NCI-H1092 treated with DMSO at 0.1 percent for 48 hours (cell line): ENCODE measurements at places on chromosomes 5 and 9.
A peak's percentile ranks its signal among the peaks of the same experiment; 100 is the strongest.

GRCh38 chr9:85055506-85056202, 386.1 kb downstream of the NTRK2 start:
- no peak for DNase-seq

- no peak for DNase-seq
Observed at GRCh38 chr5:375336-375920, 53.9 kb downstream of the AHRR start.

DNA sequence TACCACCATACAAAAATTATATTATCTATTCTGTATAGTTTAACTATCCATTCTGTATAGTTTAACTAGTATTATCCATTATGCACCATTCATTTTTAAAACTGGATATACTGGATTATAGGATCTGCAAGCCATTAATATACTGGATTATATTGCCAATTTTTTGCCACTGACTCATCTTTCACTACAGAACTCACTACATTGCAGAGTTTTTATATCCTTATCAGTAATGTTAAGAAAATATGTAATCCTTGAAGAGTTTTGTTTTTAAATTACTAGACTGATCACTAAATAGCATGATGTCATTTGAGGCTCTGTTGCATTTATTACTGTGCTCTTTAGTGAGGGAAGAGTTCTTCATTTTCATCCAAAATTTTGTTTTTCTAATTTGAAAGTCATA, 109.8 kb upstream of the SNX2 start:
- DNase-seq: no peak

DNA sequence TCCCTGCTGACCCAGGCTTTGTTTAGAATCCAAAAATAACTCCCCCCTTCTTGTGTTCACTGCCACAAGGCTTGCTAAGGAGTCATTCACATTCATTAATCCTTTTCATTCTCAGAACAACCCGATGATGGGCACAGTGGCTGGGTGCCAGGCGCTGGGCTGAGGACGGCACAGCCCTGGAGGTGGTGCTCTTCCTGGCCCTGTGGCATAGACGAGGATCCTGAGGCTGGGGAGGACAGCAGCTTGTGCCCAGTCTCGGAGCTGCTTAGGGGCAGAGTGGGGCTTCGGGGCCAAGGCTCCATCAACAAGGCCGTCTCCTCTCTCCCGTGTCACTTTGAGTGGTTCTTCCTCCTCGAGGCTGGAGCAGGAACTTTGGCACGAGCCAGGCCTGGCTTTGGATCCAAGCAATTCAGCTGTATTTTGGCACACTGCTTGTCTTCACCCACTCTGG, 166.7 kb downstream of the TTLL11 start:
- DNase-seq: peak; percentile 11

DNA sequence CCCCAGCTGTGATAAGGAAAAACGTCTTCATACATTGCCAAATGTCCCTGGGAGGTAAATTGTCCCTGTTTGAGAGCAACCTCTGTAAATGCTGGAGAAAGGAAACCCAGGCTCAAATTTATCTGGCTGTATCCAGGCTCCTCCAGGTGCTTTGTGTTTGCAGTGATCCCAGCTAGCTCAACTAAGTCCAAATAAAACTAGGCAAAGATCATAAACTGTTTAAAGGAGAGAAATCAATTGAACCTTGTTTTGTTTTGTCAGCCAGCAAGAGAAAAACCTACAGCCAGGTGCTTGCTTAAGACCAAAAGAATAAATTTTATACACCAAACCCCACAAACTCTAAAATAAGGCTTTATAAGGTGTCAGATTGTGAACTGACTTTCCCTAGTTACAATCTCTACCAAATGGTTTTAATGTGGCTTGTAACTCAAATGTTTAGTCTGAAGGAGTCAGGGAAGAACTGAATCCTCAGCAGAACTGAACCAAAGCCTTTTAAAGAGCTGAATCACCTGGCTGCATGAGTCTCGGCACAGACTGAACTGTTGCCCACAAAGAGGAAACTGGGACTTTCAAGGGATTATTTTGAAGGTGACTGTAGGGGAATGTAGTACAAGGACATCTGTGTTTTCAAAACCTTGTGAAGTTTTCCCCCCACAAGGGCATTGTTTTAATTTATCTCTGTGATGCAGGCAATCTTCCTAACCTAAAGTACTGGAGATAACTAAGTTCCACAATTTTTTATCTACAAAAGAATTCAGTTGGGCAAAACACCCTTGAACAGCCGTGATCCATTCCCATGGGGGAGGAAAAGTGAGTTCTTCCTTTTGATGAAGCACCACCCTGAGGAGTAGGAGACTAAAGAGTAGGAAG, 201.7 kb upstream of the TARS1 start:
- DNase-seq: no peak

- peak; percentile 22 for DNase-seq
Observed at GRCh38 chr5:10304932-10305331, 2.8 kb downstream of the CMBL start.

DNA sequence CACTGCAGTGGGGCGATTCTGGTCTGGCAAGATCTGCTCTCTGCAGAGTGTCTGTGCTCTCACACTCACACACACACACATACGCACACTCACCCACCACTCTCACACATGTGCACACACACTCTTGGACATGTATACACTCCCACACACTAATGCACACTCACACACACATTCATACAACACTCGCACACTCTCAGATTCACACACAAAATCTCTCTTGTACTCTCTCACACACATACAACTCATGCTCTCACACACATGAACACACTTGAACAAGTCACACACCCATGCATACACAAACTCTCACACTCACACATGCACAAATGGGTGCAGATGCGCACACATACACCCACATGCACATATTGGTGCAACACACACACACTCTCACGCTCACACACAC, 31.7 kb downstream of the TMEM174 start:
- no peak for DNase-seq

DNA sequence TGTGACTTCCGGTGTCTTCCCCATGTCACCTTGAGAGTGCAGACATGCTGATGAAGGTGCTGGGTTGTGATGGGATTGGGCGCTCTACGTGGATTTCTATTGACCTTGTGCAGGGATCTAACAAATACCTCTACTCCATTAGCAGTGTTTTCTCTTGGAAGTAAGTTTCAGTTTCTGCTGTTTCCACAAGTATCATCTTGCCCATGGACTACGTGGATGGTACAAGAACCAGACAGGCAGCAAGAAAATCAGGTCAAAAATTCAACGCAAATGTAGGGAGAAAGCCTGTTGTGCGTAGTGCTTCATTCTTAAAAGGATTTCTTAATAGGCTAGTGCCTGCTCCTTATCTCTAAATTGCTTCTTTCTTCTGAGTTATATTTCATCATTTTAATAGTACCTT, 60.8 kb downstream of the AOPEP start:
- DNase-seq: no peak

GRCh38 chr9:13144166-13144775, 135.2 kb downstream of the MPDZ start:
- peak; percentile 66 for DNase-seq

DNA sequence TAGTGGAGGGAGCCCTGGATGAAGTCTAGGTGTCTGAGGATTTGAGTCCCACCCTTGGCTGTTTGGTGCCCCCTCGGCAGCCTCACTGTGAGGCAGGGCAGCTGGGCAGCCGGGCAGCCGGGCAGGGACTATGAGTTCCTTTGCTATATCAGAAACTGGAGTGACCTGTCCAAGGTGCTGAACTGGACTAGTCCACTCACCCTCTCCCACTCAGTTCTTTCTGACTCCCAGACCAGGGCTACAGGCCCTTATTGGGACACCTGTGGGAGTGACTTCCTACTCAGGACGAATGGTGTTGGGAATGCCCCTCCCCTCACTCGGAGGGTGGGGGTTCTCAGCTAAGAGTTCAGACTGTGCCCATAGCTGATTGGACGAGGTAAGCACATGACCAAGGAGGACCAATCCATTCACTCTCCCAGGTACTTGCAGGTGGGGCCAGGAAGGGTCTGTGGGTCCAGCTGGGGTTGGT, 34.1 kb upstream of the RAPGEF1 start:
- no peak for DNase-seq

GRCh38 chr5:137741718-137742117, 5.8 kb upstream of the KLHL3 start:
- DNase-seq: peak; percentile 61

DNA sequence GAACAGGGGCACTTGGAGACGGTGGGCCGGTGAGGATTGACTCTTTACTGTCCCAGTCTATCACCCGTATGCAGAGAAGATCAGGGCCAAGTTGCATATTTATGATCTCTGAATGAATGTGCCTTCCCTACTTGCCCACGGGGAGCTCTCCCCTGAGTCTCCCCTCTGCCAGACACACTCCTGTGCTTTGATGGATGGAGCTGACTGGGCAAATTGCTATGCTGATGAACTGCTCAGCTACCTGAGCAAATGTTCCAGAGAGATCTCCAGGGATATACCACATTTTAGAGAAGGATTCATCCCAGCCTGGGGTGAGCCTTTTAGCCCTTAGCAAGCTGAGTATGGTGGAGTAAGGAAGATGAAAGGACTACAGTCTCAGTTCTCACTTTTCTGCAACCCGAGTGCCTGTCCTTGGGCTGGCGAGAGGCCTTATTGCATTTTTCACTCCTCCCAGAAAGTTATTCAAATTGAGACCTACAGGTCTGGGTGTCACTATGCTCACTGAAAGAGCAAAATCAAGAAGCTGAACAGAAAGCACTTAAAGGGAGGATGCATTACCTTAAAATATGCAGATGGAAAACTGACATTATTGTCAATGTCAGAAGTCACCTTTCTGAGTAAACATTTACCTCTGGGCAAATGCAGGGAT, 526.7 kb upstream of the WWC1 start:
- no peak for DNase-seq

DNA sequence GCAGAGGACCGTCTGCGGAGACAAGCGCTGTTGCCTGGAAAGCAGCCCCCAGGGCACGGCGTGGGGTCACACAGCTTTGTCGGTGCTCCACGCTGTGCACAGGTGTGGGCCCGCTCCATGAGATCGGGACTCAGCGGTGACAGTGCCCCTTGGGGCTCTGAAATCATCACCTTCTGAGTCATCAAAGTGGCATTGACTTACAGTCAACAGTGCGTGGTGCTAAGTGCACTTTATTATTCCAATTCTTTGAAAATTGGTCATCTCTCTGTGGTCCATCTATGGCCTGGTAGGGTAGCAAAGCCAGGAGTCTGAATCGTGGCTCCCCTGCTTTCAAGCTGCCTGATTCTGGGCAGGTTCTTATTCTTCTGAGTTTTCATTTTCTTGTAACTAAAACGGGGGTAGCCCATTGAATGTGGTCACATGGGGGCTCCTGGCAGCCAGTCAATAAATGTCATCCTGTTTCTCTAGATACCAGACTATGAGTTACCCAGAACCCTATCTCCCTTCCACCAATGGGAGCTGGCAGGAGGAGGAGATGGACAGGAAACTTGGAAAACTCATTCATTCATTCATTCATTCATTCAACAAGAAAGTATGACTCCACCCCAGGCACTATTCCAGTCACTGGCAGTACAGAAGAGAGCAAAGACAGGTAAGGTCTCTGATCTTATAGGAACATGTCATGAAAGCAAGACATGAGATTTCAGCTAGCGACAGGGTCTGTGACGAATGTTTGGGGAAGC, 20.3 kb upstream of the UNC5A start:
- no peak for DNase-seq

DNA sequence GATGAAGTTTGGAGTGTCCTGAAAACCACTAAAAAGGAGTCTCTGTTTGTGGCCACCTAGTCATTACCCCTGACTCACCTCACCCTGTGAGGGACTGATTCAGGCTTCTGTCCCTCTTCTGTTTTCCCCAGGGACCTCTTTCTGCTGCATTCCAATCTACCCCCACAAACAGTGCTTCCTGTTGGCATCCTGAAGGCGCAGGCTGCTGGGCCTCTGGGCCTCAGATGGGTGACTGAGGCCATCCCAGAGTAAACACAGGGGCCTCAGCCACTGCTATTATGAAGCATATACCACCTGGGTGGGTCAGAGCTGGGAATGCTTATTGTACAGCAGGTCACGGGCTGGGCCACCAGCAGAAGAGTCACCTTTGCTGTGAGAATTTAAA, 20.0 kb downstream of the MORN5 start:
- no peak for DNase-seq

DNA sequence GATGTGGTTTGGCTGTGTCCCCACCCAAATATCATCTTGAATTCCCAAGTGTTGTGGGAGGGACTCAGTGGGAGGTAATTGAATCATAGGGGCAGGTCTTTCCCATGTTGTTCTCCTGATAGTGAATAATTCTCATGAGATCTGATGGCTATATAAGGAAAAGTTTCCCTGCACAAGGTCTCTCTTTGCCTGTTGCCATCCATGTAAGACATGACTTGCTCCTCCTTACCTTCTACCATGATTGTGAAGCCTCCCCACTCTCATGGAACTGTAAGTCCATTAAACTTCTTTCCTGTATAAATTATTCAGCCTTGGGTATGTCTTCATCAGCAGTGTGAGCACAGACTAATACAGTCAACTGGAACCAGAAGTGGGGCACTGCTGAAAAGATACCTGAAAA, 262.4 kb upstream of the RFX3 start:
- DNase-seq: no peak

DNA sequence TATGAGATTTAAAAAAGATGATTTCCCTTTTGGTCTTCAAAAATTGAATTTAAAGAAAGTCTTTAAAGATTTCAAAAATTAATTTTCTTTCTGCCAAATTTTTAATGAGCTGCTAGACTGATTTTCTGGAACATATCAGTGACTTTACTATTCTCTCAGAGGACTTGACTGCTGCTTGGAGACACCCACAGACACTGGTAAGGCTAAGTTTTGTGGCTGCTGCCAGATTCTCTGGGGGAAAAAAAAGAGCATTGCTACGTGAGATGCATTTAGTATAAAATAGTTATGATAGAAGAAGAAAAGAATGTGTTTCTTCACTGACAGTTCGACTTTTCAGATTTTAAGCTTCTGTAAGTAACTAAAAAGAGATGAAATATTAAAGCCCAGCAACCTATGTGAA, 193.3 kb upstream of the GRIN3A start:
- no peak for DNase-seq

DNA sequence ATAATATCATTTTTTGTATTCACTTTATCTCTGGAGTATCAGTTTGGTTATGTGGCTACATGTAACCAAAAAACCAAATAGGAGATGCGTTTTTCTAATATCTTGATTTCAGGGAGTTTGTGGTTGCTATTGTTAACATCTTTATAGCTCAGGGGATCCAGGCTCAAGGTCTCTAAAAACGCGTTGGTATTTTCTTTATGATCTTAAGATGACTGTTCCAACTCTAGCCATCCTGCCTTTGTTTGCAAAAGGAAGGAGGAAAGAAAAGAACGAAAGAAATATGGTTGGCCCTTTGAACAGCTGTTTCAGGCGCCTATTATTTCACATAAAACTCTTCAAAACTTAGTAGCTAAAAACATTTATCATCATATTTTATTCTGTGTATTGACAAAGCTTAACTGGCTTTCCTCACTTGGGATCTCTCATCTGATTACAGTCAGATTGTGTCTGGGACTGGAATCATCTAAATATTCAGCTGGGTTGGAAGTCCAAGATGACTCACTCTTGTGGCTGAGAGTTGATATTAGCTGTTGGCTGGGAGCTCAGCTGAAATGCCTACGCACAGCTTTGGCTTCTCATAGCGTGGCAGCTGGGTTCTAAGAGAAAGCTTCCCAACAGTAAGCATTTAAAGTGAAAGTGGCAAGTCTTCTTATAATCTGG, 60.1 kb downstream of the FAM174A start:
- DNase-seq: no peak
